ENCODE measurements at places on chromosomes 11 and 22.

DNA sequence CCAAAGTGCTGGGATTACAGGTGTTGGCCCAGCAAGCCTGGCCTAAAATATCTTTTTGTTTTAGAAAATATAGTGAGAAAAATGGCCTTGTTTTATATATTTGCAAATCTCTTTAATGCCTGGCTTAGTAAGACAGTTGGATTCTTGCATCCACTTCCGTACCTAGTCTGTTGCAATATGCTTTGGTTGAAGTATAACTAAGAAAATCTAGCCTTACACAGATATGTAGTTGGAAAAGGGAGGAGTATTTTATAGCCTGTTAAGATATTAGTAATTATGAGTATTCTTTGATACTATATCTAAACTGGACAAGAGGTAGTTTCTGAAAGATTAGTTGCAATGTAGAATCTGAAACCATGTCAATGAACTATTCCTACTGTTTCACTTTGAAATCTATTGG, 65.1 kb downstream of the ZNRF3 start:
- DNase-seq, result no peak

- no peak for DNase-seq
Observed at GRCh38 chr11:11413776-11414175, 60.7 kb upstream of the CSNK2A3 start.

GRCh38 chr11:132993991-132994502, 538.3 kb downstream of the OPCML start:
- DNase-seq, result no peak

GRCh38 chr11:18927550-18928322, 11.5 kb downstream of the MRGPRX1 start:
- no peak for DNase-seq

GRCh38 chr11:73143126-73143838, 1.2 kb upstream of the FCHSD2 start:
- DNase-seq, result no peak

- no peak for DNase-seq
Observed at GRCh38 chr11:14361951-14362350, 3.0 kb upstream of the RRAS2 start.

DNA sequence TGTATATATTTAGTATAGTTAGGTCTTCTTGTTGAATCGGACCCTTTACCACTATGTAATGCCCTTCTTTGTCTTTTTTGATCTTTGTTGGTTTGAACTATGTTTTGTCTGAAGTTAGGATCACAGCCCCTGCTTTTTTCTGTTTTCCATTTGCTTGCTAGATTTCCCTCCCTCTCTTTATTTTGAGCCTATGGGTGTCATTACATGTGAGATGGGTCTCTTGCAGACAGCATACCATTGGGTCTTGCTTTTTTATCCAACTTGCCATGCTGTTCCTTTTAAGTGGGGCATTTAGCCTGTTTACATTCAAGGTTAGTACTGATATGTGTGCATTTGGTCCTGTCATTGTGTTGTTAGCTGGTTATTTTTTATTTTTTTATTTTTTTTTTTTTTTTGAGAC, 224.6 kb downstream of the INSC start:
- DNase-seq, result no peak

DNA sequence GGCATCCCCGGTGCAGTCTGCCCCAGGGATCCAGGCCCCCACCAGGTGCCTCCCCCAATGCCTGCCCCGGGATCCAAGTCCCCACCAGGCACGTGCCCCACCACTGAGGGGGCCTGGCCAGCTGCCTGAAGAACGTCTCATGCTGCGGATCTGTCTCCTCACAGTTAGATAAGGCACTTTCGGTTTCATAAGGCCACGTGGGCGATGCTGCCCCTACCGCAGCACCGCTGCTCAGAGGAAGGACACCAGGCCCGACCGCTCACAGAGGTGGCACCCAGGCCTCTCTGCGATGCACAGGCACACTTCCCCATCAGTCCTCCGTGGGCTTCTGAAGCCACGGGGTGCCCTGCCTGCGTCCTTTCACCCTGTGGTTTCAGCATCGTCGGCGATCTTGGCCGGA, 68.1 kb upstream of the BID start:
- DNase-seq, result peak; percentile 66

GRCh38 chr22:18148293-18148965, 1.5 kb upstream of the USP18 start:
- DNase-seq, result no peak

- DNase-seq, result no peak
Observed at GRCh38 chr22:19287889-19288288, 3.6 kb downstream of the CLTCL1 start.

DNA sequence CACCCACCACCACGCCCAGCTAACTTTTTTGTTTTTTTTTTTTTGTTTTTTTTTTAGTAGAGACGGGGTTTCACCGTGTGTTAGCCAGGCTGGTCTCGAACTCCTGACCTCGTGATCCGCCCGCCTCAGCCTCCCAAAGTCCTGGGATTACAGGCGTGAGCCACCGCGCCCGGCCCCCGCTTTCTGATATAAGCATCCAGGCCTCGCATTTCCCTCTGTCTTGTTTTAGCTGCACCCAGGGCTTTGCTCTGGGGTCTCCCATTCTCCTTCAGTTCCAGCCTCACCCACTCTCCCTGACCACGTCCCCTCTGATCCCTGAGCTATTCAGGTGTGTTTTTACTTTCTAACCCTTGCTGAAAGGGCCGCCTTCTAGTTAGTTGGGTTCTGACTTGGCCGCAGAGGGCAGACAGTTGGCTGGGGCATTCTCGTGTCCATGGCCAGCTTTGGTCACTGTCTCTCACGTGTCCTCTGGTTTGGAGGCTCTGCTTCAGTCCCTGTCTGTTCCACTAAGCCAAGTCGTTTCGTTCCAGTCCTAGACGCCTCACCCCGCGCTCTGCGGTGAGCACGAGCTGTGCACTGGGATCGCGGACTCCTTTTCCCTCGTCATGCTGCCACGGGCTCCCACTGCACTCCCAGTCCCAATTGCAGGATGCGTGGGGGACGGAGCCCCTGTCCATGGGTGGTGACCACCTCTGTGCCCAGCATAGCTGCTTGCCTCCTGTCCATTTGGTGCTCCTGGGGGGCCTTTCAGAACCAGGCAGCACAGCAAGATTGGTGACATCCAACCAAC, 6.0 kb upstream of the TNNT3 start:
- DNase-seq, result no peak

DNA sequence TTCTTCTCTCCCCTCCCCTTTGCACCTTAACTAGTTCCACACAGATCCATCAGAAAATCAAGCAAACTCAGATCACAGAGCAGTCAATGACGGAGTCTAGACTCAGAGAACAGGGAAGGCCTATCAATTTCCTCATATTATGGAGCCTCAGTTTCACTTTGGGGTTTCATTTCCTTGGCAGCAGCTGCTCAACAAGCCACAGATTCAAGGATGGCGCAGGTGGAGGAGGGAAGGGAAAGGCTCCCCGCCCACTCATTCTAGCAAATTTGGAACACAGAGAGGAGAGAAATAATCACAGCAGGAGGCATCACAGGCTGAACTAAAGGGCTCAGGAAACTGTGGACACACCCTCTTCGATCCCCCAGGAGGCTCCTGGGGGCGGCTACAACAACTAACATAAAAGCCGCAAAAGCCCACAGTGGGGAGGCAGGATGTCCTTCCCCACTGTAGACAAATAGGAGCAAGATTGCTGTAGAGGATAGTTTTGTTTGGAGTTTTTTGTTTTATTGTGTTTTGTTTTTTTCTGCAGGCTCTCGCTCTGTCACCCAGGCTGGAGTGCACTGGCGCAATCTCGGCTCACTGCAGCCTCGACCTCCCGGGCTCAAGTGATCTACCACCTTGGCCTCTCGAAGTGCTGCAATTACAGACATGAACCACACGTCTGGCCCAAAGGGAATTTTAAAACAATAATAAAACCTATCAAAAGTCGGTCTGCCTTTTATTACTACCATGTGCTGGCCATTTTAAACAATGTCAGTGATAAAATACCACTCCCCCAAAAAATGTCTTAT, 3.4 kb downstream of the PLAAT3 start:
- DNase-seq, result no peak

DNA sequence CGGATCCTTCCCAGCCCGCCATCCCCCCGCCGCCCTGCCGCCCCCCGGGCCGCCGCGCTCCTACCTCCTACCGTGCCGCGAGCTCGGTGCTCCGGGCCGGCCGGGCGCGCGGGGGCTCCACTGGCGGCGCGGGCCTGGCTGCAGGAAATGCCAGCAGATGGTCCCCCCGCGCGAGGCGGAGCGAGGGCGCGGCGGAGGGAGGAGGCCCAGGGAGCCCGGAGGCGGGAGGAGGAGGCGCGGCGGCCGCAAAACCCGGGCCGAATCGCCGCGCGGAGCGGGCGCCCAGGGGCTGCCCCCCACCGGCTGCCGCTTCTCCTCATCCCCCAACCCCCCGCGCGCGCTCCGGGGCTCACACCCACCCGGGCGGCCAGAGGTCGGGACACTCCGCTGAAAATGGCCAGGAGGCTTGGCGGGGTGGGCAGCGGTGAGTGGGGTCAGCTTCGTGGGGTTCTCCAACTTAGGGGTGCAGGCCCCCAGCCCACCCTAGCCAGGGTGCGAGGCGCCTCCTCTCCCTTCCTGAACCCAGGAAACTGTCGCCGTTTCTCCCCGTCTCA, at the start of gene OSBPL5:
Gene OSBPL5, minus strand, starts transcription at position 159 of the 554 bp plus-strand sequence. CDS start 36,162 bp downstream, outside the sequence.
- peak; percentile 76 for DNase-seq

DNA sequence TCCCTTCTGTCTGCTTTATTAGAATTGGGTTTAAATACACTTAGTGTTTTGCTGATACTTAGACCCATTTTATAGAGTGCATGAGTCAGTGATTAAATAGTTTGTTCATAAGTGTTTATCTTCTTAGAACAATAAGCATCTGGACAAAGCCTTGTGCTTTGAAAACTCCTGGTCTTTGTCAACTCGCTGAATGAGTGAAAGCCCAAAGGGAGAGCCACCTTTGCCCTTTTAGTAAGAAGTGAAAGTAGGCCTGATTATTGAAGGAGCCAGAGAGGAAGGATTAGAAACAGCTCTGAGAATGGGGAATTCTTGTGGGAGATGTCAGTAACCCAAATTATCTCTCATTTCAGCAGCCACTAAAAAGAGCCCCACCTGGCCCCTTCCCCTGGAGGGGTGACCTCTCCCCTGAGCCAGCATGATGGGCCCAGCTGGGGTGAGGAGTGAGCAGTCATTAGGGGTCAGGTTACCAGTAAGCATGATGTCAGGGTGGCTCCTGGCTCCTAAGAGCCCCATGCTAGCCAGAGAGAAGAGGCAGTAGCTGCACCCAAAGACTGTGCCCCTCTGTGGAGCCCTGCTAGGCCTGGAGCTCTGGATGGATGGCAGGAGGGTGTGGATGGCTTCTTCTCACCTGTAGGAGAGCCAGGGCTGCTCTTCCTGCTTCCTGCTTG, 125.1 kb upstream of the E2F8 start:
- no peak for DNase-seq

DNA sequence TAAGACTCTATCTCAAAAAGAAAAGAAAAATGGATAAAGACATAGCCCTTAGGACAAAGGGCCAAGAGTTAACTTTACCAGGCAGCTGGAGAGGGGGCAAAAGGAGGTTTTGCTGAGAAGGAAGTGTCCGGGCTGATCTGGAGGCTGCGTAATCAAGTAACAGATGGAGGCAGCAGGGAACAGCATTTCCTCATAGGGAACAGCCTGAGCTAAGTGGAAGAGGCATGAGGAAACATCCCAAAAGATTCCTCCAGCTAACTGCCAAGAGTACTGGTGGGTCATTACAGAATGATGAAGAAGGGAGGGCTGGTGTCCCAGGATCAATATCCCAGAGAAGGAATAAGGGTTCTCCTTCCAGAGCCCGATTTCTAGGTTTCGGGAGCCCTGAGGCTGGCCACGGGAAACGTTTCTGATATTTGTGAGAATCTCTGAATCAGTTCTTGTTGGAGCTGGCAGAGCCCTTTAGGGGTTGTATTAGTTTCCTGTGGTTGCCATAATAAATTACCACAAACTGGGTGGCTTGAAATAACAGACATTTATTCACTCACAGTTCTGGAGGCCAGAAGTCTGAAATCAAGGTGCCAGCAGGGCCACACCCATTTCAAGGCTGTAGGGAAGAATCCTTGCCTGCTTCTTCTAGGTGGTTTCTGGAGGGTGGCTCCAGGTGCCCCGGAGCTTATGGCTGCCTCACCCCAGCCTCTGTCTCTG, 21.2 kb downstream of the LIF start:
- DNase-seq, result no peak

DNA sequence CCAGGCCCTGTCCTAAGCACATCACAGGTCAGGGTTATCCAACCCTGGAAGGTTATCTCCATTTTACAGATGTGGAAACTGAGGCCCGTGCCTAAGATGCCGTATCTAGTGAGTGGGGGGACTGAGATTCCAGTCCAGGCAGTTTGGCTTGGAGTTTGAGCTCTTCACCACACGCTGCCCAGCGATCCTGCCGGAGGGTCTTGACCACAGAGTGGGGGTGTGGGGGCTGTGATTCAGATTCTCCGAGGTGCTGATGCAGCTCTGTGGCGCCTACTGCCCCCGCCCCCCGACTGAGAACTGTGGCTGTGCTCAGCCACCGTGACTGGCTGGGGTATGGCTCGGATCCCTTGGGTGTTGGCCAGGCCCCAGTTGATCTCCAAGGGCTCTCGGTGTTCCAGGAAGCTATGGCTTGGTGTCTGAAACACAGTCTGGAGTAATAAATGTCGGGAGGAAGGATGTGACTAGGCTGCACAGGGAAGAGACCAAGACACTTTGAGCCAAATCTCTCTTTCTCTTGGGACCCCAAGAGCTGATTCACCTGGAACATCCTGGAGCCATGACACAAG, 60.6 kb upstream of the RASD2 start:
- peak; percentile 68 for DNase-seq

GRCh38 chr11:82080160-82080559, 653.5 kb downstream of the FAM181B start:
- no peak for DNase-seq

DNA sequence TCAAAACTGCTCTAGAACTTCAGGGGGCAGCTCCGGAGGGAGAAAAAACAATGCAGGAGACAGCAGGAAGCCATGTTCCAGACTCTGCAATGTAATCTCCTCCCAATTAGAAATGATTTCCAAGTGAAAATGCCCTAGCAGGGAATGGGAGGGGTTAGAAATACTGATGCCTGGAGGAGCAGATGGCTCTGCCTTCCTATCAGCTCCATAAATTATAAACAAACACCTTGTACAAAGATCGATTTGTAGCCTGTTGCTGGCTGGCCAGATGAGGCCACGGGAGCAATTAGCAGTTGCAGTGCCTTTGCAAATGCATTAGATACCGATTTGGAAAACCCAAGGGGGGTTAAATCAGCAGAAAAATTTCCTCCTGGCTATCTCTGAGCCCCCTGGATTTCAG, 46.6 kb upstream of the CHRM4 start:
- DNase-seq, result no peak

- no peak for DNase-seq
Observed at GRCh38 chr11:18599739-18600230, at the start of gene MISFA. Gene MISFA, plus strand, starts transcription at chr11:18599789. Its CDS starts 140 bp downstream, at chr11:18599929.

- no peak for DNase-seq
Observed at GRCh38 chr22:47119181-47119580, 356.7 kb downstream of the TBC1D22A start.

DNA sequence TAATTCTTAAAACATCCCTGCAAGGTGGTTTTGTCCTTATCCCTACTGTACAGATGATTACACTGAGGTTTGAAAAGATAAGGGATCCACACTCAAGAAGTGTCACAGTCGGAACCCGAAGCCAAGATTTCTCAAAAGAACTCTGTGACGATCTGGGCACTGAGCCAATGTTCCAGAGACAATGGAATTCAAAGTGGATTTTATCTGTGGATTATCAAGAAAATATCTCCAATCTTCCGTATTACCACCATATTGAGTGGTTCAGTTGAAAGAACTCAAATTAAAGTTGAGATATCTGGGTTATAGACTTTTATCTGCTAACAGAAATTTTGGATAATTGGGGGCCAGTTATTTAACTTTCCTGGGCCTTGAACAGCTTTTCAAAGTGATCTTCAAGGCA, 100.0 kb upstream of the GRAMD1B start:
- DNase-seq, result peak; percentile 81

GRCh38 chr11:34405079-34405858, 33.5 kb upstream of the CAT start:
- no peak for DNase-seq

- no peak for DNase-seq
Observed at GRCh38 chr11:129109701-129110100, 82.4 kb downstream of the ARHGAP32 start.
